ENCODE measurements at places on chromosomes 5 and 9.

- peak; percentile 56 for DNase-seq
Observed at GRCh38 chr9:77960356-77961153, 71.1 kb downstream of the GNAQ start.

- no peak for DNase-seq
Observed at GRCh38 chr5:139903450-139903794, 107.8 kb downstream of the PSD2 start.

GRCh38 chr5:74810915-74811314 lies 43.9 kb downstream of the NSA2 start:
- DNase-seq: no peak

- no peak for DNase-seq
Observed at GRCh38 chr5:15421381-15421780, 78.6 kb upstream of the FBXL7 start.

DNA sequence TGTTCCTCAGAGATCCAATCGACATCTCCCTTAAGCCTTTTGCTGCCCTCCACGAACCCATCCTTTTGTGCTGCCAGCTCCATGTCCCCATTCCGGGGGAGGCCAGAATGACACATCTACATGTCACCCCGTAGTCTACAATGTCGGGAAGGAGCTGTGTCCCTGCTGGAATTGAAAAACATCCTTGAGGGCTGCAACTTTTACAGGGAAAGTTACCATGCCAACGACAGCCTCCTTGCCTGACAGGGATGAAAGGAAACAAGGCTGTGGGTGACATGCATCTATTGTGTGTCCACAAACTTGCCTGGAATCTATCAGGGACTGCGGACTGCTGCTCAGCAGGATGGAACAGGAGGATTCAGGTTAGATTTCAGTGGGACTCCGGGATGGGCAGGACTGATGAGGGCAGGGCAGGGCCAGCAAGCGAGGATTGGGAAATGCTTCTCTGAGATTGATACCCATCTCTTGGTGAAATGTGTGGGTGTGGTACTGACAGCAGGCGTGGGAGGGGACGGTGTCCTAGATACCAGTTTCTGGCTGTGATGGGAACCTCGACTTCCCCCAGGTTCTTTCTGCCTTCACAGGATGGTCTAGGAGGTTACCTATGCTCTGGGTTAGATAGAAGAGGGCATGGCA lies 25.5 kb downstream of the EGR1 start:
- DNase-seq: no peak

DNA sequence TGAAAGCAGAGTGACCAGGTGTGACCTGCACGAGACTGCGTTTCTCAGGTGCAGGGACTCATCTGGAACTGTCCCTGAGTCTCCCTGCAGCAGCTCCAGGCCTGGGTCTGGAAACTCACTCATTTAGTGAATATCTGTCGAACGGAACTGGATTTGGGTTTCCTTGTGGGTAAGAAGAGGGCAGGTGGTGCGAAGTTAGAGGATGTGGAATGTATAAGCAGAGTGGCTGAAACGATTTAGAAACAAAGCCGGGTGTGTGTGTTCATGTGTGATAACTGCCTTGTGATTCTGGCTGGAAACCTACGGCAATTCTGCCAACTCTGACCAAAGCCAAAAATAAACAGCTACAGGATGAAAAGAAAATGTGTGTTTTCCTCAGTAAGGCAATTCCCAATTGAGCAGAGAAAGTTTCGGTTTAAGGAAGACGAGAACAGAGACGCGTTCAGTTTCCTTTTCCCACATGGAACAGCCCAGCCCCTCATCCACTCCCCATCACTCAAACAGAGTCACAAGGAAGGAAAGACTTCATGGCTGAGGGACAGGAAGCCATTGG lies 130.3 kb downstream of the NSG2 start:
- DNase-seq: no peak

DNA sequence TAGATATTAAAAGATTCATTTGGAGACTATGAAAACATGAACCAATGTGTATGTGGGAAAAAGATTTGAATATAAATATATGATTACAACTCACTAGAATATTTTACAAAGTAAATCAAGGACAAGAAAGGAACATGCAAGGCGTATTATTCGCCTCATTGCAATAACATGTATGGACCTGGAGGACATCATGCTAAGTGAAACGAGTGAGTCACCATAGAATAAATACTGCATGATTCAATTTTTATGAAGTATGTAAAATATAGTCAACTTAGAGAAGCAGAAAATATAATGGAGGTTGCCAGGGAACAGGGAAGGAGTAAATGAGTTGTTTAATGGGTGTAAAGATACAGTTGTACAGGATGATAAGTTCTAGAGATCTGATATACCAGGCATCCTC lies 4.9 kb downstream of the TXNDC8 start:
- DNase-seq: no peak

DNA sequence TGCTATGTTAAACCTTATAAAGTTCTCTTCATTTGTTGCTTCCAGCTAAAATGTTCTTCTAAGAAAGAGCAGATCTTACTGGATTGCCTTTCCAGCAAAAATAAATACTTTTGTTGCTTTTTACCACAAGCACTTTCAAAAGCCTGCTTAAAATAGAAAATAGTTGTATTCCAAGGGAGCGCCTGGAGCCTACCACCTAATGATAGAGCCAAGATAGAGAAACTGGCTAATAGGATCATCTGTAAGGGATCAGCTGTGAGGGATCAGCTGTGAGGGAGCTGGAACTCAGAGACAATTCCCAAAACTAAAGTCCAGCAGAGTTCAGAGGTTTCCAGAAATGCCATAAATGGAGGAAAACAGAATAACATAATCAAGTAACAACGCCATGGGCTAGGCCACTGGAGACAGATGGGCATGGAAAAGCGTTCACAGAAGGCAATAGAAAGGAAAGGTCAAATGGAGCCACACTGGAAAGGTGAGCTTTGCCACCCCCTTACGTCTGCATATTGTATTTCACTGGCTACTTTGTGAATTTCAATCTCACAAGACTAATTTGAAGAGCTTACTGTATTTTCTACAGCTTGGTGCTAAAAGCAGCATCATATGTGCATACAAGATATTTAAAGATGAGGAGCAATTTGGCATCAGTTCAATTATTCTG lies 140.6 kb upstream of the TLE4 start:
- DNase-seq: no peak

DNA sequence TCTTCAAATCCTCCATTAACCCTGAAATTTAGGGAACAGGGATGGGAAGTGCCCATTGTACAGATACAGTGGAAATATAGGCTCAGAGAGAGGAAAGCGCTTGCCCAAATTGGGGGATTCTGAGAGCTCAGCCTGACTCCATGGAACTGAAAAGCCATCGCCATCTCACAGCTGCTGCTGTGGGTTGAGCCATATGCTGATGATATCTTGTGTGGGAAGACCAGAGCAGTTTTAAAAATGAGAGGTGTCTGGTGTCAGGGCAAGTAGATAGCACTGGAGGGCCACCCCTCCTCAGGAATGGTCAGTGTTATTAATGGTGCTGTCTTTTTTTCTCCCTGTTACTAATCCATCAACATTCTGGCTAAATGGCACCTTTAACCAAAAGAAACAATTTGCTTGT lies 50.9 kb upstream of the C5orf58 start:
- DNase-seq: no peak

DNA sequence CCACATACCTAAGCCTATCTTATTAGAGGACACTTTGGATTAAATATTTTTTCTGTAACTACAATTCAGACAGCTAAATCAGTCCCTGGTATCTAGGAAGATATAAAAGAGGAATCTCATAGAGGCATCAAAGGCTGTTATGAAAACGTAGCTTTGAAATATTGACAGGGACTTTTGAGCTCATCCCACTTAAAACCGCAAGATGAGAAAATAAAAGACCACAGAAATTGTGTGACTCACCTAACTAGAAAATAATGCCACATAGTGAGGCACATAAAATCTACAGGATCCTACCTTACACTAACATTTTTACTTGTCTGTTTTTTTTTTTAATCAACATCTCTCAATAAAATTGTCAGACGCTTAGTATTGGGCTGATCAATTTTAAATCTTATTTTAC lies 686.5 kb upstream of the COX7C start:
- DNase-seq: no peak

DNA sequence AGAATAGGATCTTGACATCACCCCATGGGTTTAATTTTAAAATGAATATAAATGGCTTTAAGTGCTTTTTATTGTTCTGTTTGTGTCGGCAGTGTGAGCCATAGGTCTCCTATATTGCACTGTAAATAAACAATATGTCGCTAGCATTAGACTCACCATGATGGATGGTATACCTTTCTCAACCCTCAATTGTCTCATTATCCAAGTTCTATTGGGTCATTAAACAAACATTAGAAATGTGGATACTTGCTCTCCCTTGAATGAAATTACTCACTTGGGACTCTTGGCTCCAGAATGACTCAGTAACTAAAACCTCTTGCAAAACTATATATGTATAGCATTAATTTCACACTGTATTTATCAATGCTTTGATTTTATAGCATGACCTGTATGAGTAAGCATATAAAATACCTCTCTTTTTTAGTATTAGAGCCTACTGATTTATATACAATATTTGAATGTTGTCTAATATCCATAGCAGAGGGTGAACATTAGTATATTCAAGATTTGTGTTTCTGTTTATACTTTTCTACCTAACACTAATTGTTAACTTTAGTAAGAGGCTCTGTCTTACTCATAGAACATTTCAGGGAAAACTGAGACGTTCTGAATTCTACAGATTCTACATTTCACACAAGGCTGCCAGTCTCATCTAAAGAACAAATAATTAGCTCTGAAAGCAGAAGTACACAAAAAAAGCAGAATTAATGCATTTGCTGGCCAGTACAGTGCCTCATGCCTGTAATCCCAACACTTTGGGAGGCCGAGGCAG lies 303.8 kb upstream of the PRR16 start:
- no peak for DNase-seq

- DNase-seq: no peak
Observed at GRCh38 chr9:15606643-15607472, 54.0 kb downstream of the CCDC171 start.

- no peak for DNase-seq
Observed at GRCh38 chr9:137454597-137455358, 4.4 kb downstream of the NSMF start.

- no peak for DNase-seq
Observed at GRCh38 chr5:150609843-150610584, 30.4 kb upstream of the SYNPO start.

DNA sequence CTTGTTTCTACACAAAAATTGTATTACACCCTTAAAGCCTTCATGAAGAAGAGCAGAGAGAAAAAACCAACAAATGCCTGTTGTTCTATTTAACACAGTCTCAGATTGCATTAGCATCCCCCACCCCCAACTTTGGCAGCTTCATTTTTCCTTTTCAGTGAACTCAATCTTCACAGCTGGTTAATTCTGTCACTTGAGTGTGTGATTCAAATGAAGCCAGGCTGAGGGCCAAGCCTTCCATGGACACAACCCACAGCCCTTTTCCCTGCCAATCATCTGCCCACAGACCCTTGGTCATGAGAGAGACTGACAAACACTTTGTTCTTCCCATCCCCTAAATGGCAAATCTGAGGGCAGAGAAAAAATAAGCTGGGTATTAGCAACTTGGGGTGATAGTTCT lies 217.5 kb upstream of the NMUR2 start:
- DNase-seq: no peak

DNA sequence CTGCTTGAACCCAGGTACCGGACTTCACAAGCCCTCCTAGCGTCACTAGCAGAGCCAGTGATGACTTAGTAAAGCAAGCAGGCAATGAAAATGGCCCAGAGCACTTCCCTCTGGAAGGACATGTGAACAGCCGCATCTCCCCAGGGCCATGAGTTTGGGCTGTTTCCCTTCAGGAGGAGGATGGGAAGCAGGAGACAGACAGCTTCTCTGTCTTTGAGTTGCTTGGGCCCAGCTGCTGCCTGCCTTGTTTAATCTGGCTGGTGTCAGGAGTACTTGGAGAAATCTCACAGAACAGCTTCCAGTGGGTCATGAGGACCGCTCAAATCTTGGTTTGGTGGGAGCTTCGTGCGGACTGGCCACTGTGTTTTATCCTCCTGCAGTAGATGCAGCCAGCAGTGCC lies 25.4 kb upstream of the WWC1 start:
- no peak for DNase-seq

DNA sequence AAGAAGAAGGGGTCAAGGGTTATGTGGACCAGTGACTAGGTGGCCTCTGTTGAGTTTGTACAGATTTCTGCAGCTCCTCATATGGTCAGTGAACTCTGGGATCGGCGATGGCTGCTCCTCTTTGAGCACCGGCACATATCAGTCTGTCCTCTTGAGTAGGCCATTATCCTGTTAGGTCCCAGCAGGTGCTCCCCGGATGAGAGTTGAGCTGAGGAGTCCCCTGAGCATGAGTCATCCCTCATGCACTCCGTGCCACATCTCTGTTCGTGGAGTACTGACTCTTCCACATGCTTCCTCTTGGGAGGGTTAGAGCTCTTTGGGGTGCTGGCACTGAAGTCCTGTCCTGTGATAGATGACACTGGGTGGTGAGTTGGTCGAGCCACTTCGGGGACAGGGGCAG lies 143.7 kb downstream of the PTTG1 start:
- DNase-seq: no peak

DNA sequence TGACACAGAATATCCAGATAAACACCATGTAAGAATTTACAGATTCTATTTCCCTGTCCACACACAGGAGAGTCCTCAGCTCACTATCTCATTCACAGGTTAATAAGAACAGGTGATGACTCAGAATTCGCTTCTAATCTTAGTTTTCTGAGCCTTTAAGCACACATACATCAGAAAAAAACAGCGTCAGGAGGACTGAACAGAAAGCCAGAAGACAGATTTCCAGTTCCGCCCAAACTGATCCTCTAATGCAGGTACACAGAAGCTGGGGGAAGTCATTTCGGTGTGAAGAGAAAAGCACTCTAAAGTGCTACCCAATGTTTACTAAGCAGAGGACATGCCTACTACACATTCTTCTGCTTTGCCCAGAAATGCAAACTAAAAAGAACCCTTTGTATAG lies 1.6 kb downstream of the CEMIP2 start:
- DNase-seq: no peak

DNA sequence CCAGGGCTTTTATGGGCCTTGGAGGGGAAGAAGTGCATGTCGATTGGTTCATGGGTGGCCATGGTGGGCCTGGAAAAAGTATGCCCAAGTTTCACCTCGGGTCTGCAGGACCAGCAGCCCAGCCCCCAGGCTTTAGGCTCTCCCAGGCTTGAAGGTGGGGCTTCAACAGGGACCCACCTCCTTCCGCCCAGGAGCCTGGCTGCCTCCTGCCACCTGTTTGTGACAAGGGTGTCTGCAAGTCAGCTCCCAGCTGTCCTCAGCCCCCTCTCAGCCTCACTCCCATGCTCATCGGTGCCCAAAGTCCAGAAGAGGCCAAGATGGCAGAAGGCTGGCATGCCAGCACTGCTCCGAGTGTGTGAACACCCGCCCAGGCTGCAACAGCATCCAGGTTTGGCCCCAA lies 1063.2 kb upstream of the ACO1 start:
- no peak for DNase-seq

- no peak for DNase-seq
Observed at GRCh38 chr9:27701016-27701415, 127.7 kb upstream of the C9orf72 start.

DNA sequence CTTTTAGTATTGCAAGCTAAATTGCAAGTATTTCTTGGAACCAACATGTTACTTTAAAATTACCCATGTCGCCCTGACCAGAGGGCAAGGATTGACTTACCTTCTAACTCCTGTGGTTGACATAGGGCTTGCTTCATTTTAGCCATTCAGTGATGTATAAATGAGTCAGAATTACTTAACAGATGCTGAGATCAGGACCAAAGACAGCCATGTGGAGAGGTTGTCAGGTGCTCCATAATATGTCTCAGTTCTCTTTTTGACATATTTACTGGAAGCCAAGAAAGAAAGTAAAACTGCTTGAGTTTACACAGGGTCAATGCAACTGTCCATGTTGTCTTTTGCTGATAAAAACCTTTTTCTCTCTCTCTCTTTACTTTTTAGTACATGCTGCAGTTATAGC lies 33.2 kb downstream of the F2RL2 start:
- no peak for DNase-seq
